Astrocyte of the spinal cord (primary cell): ENCODE measurements at places on chromosomes 6 and 20.

DNA sequence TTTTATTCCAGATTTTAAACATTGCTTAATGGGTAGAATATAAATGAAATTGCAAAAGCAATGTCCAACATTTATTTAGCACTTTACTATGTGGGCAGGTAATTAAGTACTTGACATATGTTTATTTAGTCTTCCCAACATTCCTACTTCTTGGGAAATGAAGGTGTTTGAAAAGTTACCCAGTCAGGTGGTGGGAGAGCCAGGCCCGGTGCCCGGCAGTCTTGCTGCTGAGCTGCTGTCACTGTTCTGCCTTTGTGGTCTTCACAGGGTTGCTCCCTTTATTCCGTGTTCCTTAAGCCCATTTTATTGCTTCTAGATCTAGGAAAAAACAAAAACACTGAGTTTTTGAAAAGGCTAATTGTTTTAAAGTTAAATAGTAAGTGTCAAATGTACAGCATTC is 42.6 kb upstream of the TULP4 start:
- DNase-seq = no peak

GRCh38 chr6:75421316-75422023 is 72.1 kb downstream of the FILIP1 start:
- no peak for DNase-seq

DNA sequence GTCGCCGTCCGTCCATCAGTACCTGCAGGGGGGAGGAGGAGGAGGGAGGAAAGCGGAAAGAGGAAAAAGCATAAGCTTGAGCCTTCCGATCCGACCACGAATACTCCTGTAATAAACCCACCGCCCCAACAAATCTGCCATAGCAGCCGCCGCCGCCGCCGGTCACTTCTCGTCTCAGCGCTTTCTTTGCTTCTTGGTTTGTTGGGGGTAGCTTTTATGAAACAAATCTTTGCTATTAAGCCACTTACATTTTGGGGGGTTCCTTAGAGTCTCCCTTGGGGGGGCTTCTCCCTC is 277 bp downstream of the ADGRB3 start:
- DNase-seq = no peak

GRCh38 chr6:42552380-42552779 is 11.4 kb upstream of the UBR2 start:
- no peak for DNase-seq

- peak; percentile 40 for DNase-seq
These were observed 528 bp downstream of the NHSL1 start for GRCh38 chr6:138498629-138499302.

GRCh38 chr20:38608188-38608587 is 6.6 kb downstream of the ARHGAP40 start:
- no peak for DNase-seq
